Panc1 (cell line): ENCODE measurements at places on chromosomes 16 and 17. TPM values are rescaled to one million over a fixed set of nuclear protein-coding genes. Genes with fewer than 3 reads are reported as not detected.

GRCh38 chr17:43051969-43052368 is 26.9 kb downstream of the RND2 start:
- no peak overlapping the region for H3K4me3 ChIP-seq
- H3K36me3 ChIP-seq, result peaks cover 2% of the 10 kb centered on the region; the same call in 1 of the 2 replicates
- no peak overlapping the region for H3K27ac ChIP-seq
- H3K4me1 ChIP-seq, result no peaks in the 10 kb centered on the region
- no peak for DNase-seq

DNA sequence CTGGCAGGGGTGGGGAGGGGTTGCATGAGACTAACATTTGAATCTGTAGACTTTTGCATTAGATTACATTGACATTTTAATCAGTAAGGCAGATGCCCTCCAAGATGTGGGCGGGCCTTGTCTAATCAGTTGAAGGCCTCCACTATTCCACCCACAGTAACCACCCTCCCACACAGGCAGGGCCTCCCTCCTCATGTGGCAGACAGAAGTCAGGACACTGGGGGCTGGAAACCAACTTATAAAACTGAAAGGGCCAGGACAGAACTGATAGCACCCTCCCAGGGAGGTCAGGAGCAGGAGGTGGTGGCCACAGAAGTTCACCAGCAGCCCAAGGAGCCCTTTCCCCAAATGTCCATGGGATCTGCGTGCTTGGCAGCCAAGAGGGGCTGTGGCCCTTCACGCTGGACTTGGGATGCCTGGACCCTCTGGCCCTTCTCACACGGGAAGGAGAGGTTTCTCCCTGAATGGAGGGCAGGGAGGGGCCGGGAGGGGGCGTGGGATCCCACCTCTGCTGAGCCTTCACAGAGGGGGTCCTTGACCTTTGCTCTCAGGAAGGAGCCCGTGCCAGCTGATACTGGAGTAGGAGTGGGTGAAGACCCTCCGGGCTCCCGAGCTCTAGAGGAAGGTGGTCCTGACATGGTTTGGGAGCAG is 4.6 kb downstream of the PYCR1 start:
- peaks cover 3% of the 10 kb centered on the region; the same call in 1 of the 2 replicates for H3K36me3 ChIP-seq
- H3K27ac ChIP-seq, result no peak overlapping the region
- no peak overlapping the region for H3K4me3 ChIP-seq
- H3K4me1 ChIP-seq, result peaks cover 38% of the 10 kb centered on the region
- DNase-seq, result no peak

DNA sequence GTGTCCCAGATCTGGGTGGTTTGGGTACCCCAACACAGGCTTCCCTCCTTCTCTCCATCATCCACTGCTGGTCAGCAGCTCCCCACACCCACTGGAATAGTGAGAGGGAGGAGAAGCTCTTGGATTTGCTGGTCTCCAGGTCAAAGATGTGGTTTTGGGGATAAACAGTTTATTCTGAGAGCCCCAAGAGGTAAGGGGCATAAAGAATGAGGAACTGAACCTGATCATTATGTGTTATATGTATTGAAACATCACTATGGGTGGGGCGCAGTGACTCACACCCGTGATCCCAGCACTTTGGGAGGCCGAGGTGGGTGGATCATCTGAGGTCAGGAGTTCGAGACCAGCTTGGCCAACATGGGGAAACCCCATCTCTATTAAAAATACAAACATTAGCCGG is 3.9 kb downstream of the DPEP2 start:
- no peaks in the 10 kb centered on the region for H3K27me3 ChIP-seq
- H3K36me3 ChIP-seq, result no peaks in the 10 kb centered on the region
- no peak overlapping the region for H3K27ac ChIP-seq
- H3K4me3 ChIP-seq, result no peak overlapping the region

DNA sequence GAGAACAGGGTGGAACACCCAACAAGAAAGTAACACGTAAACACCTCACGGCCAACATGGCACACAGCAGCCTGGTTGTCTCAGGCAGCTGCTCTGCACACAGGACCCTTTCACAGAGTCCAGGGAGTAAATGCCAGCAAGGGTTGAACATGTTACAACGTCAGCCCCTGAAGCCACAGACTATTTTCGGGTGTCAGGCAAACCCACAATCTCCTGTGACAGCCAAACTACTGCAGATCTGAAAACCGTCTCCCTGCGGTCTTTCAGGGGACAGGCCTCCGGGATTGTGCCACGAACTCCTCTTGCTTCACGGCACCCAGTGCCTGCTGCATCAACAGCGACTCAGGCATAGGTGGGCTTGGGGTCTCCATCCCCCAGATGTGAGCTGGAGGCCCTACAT is 127.7 kb downstream of the XYLT1 start:
- no peak for DNase-seq
- no peak overlapping the region for H3K4me3 ChIP-seq
- H3K36me3 ChIP-seq, result no peaks in the 10 kb centered on the region
- H3K27me3 ChIP-seq, result peaks cover 2% of the 10 kb centered on the region; the same call in 1 of the 2 replicates
- H3K4me1 ChIP-seq, result no peaks in the 10 kb centered on the region

- H3K4me1 ChIP-seq, result no peaks in the 10 kb centered on the region
- no peak overlapping the region for H3K4me3 ChIP-seq
- no peak for DNase-seq
- H3K36me3 ChIP-seq, result no peaks in the 10 kb centered on the region
- no peaks in the 10 kb centered on the region for H3K27me3 ChIP-seq
- H3K27ac ChIP-seq, result no peak overlapping the region
These were observed 286.9 kb downstream of the CPPED1 start for GRCh38 chr16:12516621-12517309.

GRCh38 chr17:67474081-67474661 is 97.1 kb downstream of the PITPNC1 start:
- no peak for DNase-seq
- no peaks in the 10 kb centered on the region for H3K27me3 ChIP-seq
- H3K4me3 ChIP-seq, result no peak overlapping the region
- H3K36me3 ChIP-seq, result no peaks in the 10 kb centered on the region
- H3K27ac ChIP-seq, result peak overlapping the region; percentile 48

DNA sequence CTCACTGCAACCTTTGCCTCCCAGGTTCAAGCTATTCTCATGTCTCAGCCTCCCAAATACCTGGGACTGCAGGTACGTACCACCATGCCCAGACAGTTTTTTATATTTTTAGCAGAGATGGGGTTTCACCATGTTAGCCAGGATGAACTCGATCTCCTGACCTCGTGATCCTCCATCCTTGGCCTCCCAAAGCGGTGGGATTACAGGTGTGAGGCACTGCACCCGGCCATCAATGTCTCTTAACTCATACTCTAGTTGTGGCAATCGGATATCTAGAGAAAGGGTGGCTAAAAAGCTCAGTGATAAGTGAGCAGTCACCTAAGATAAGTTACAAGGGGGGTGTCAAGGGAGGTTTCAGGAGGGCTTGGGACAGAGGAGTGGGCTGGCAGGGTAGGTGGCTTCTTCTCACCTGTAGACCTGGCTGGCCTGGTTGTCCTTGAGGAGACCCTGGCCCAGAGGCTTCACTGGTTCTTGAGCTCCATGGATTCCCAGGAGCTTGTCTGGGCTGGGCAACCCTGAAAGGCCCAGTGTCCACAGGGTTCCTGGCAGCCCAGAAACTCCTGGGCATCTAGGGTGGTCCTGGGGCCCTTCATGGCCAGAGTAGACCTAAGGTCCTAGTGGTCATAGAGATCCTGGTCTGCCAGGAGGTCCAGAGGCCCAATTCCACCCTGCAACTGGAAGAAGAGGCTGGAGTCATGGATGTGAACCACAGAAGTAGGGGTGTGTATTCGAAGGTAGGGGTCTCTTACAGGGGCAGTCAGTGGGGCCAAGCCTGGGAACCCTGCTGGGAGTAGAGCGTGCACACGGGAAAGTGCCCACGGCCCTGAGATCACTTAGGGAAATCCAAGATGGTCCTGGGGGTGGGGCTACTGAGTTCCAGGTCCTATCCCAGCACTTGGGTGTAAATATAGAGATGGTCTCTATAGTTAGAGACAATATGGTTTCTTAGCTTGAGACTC is 12.7 kb upstream of the IGFBP4 start:
- H3K27me3 ChIP-seq, result no peaks in the 10 kb centered on the region
- DNase-seq, result no peak
- no peaks in the 10 kb centered on the region for H3K4me1 ChIP-seq
- H3K4me3 ChIP-seq, result no peak overlapping the region
- H3K36me3 ChIP-seq, result no peaks in the 10 kb centered on the region
- H3K27ac ChIP-seq, result no peak overlapping the region

The RHOT2 gene
- total RNA-seq, result 195 TPM
